Right lobe of liver (tissue), 6 donors: ENCODE measurements at places on chromosomes 1 and 21. TPM values are rescaled to one million over a fixed set of nuclear protein-coding genes. Genes with fewer than 3 reads are reported as not detected.

Gene CD53
- 10.3 TPM for total RNA-seq

DNA sequence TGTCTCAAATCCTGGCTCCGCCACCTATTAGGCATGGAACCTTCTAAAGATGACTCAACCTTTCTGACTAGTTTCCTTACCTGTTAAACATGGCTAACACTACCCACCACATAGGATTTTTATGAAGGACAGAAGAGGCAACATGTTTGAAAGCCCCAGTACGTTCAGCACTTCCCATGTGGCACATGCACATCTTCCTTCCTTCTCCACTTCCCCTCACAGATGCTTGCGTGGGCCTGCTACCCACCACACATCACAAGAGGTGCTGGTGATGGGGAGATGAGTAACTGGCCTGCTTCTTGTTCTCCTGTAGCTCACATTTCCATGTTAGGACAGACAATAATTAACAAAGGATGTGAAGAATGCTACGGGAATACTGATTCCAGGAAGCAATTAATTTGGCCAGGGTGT, 7.1 kb downstream of the ZBTB21 start:
- DNase-seq = no peak

DNA sequence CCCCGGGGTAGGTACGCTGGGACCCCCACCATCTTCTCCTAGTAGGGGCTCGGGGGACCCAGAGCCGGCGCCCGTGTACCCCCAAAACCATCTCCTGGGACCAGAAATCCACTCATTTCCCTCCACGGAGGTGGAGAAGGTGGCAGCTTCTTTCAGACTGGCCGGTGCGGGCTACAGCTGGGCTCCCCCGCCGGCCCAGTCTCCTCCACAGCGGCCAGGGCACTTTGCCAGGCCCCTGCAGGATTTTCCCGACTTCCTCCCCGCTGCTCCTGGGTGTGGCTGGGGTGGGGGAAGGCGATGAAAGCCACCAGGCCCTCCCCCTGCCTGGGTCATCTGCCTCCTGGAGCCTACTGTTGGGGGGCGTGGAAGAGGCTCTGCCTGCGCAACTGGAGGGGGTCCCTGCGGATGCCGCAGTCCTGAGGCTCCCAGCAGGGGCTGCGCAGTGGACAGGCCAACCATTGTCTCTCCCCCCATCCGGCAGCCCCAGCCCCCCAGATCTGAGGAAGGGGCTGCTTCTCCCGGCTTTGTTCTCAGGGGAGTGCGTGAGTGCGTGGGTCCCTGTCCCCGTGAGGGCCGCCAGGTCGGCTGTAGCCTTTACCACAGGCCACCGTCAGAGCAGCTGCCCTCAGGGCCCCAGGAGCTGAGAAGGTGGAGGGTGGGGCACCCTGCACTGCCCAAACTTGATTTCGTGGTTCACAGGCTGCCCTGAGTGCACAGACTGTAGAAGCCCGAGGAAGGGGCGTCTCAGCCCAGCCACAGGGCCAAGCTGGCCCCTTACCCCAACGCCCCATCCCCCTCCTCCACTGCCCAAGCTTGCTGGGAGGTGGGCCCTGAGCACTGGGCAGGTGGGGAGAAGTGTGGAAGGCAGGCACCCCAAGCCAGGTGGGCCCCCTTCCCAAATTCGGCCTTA, 1.3 kb downstream of the AGRN start:
- peak; percentile 70 for DNase-seq

GRCh38 chr1:93666613-93667384, 14.8 kb downstream of the BCAR3 start:
- DNase-seq = no peak

GRCh38 chr1:81920245-81920740, 119.6 kb downstream of the ADGRL2 start:
- no peak for DNase-seq

DNA sequence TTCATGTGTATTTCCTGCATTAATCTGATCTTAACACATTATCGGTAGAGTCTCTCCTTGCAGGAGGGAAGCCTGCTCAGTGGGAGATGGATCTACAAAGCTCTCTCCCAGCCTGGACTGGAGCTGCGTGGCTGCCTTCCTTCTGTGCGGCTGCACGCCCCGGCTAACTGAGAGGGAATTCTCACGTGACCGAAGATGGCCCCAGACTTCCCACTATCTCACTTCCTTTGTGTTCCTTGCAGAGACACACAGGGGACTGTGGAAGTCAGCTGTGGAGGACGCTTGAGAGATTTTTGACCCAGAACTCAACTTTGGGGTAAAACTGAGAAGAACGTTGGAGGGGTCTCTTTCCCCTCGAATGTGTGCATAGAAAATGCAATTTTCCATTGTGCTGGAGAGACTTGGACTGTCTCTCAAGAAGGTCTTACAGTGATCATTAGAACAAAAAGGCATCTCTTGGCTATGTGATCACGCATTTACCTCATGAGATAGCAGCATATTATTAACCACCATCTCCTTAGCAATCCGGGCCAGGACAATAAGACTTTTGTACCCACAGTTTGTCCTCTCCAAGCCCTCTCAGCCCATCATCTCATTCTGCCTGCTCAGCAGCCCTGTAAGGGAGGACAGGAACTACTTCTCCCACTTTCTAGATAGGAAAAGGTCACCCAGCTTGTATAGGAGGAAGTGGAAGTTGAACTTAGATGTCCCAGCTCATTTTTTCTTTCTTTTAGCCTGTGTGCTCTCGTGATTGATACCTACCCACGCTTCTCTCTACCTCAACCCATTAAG, 49.3 kb upstream of the TARBP1 start:
- DNase-seq = no peak

DNA sequence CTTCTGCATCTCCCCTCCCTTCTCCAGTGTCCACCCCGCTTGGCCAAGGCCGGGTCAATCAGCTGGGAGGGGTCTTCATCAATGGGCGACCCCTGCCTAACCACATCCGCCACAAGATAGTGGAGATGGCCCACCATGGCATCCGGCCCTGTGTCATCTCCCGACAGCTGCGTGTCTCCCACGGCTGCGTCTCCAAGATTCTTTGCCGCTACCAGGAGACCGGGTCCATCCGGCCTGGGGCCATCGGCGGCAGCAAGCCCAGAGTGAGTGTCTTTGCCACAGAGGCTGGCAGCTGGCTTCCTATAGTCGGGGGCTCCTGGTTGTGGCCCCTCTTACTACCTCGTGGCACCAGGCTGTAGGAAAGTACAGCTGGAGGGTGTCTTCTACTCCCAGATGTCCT, 3.6 kb downstream of the PAX7 start:
- DNase-seq = no peak

- no peak for DNase-seq
Measured at GRCh38 chr1:199545780-199546179, 481.7 kb upstream of the NR5A2 start.

- DNase-seq = no peak
Measured at GRCh38 chr1:30598571-30599114, 124.7 kb downstream of the MATN1 start.

Gene AVPR1B
- total RNA-seq = not detected
